ENCODE measurements at places on chromosomes 16 and 17.

DNA sequence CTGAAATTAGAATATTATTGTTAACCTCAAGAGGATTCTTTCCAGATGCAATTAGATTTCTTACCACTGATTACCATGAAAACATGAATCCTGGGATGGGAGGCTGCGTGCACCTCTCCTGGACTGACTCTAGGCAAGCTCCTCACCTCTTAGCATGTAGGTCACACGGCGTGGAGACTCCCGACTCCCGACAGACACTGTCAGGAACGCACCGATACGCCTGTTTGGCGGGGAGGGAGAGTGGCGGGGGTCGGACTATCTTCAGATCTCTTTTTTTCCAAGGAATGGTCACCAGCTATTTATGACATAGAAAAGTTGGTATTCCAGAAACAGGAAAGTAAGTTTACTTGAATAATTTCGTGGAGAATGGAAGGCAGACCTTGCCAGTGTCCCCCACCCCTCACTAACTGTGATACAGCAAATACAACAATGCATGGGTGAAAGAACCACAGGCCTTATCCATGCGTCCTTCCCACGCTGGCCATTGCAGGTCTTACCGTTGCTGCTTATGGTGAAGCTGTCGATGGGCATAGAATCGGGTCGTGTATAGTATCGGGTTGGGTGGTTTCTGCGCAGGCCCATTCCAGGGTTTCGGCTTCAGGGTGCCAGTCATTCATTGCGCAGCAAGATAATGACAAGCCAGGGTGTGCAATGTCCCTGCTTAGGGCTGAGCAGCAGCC is 62.6 kb upstream of the ENDOV start:
- H3K27ac ChIP-seq, result no peak overlapping the region
- H3K4me3 ChIP-seq, result no peak overlapping the region
- H3K27me3 ChIP-seq, result no peaks in the 10 kb centered on the region
- H3K4me1 ChIP-seq, result no peaks in the 10 kb centered on the region

DNA sequence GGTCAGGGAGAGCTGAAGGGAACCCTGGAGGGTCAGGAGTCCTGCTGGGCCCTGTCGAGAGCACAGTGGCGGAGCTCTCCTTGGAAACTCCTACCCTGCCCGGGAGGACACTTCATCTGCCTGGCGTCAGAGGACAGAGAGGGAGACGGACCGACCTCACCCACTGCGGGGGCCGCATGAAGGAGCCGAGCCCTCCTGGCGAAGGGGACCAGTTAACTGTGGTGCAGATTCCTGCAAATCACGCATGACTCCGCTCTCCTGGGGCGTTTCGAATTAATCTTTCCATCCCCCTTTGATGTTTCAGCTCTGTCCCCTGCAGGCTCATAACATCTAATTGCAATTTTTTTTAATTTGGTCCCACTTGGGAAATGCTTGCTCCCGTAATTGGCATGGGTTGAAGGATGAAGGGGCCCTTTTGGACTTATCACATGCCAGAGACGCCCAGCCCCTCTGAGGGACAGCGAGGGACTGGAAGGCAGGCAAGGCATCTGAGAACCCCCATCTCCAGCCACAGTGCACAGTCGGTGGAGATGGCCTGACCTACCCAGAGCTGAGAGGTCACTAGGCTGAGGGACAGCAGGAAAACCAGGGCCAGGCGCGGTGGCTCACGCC is 26.5 kb downstream of the RPH3AL start:
- H3K4me1 ChIP-seq, result no peaks in the 10 kb centered on the region
- H3K36me3 ChIP-seq, result no peaks in the 10 kb centered on the region
- no peak overlapping the region for H3K4me3 ChIP-seq
- H3K27me3 ChIP-seq, result no peaks in the 10 kb centered on the region
- H3K27ac ChIP-seq, result no peak overlapping the region

- H3K27me3 ChIP-seq, result no peaks in the 10 kb centered on the region
- H3K36me3 ChIP-seq, result no peaks in the 10 kb centered on the region
- DNase-seq, result peak; percentile 90
- peaks cover 18% of the 10 kb centered on the region for H3K4me1 ChIP-seq
- H3K27ac ChIP-seq, result no peak overlapping the region
Measured at GRCh38 chr17:54408731-54409130, 491.9 kb upstream of the TOM1L1 start.

DNA sequence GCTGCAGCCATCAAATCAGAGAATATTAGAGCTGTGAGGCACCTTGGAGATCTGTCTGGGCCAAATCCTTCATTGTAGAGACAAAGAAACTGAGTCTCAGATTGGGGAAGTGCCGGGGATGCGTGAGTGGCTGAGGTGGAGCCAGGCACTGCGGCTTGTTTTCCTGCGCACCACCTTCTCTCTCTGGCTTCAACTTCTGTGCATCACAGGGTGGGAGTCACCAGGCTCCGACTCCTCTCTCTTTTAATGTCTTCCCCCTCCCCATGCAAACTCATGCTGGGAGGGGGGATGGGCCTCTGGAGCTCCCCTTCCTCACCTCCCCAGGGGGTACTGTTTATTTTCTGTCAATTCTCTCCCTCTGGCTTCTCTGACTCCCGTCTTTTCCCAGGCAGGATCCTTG is 8.7 kb upstream of the ETV4 start:
- DNase-seq, result no peak
- no peaks in the 10 kb centered on the region for H3K27me3 ChIP-seq
- H3K4me3 ChIP-seq, result no peak overlapping the region
- peaks cover 7% of the 10 kb centered on the region for H3K4me1 ChIP-seq
- no peaks in the 10 kb centered on the region for H3K36me3 ChIP-seq
- no peak overlapping the region for H3K27ac ChIP-seq

- no peaks in the 10 kb centered on the region for H3K27me3 ChIP-seq
- H3K27ac ChIP-seq, result no peak overlapping the region
- peaks cover 41% of the 10 kb centered on the region for H3K36me3 ChIP-seq
- no peak overlapping the region for H3K4me3 ChIP-seq
- peaks cover 5% of the 10 kb centered on the region for H3K4me1 ChIP-seq
- DNase-seq, result no peak
Measured at GRCh38 chr17:4536742-4537411, 18.3 kb downstream of the MYBBP1A start.
